ENCODE measurements at places on chromosomes 3 and 15.

GRCh38 chr3:55541016-55541415, 53.9 kb upstream of the WNT5A start:
- no peak for DNase-seq

GRCh38 chr15:83144771-83145170, 37.3 kb downstream of the TM6SF1 start:
- no peak for DNase-seq

DNA sequence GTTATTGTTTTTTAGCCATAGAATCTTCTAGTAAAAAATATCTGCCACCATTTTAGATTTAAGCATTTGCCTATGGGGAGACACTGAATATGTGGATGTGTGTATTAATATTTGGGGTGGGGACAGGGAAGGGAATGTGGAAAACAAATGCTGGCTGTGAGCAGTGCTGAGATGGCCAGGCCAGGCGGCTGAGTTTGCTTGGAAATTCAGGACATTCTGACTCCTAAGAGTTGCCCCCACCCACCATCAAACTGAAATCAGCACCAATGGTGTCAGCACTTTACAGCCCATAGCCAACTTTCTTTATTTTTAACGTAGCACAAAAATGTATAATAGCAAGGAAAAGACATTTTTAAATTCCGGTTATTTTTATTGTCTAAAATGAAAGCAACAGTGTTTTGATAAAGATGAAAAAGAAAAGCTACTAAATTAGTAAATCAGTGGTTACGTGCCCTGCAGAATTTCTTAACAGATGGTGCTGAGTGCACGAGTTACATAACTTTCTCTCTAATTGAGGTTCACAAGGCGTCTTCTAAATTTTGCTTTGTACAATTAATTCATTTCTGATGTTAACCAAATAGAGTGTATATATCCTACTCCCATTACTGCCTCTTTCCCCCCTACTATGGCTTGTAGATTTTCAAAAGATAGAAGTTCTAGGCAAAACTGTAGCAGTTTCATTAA, 34.0 kb downstream of the B3GALNT1 start:
- no peak for DNase-seq

DNA sequence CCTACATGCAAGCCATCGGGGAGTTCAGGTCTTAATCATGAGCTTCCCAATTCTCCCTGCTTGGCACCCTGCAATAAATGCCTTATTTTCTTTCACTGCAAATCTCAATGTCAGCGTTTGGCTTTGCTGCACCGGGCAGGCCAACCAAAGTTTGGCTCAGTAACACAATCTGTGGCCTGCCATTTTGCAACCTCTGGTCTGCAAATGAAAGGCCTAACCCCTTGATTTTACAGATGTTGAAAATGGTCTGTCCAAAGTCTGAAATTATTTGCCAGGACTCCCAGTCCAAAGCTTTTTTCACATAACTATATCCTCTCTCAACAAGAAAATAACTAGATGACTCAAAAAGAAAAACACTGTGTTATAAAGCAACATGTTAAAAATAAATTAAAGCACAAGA, 34.0 kb upstream of the LEKR1 start:
- DNase-seq = no peak

- DNase-seq = peak; percentile 75
Measured at GRCh38 chr15:41562784-41563198, 3.8 kb downstream of the TYRO3 start.

- DNase-seq = no peak
Measured at GRCh38 chr15:39643727-39644126, 62.8 kb downstream of the THBS1 start.

Data from cardiac muscle cell (in vitro differentiated cells and primary cell).